ENCODE measurements at places on chromosomes 5 and 9.

GRCh38 chr9:18566121-18566520, 92.2 kb downstream of the ADAMTSL1 start:
- H3K4me1 ChIP-seq = no peaks in the 10 kb centered on the region
- no peak overlapping the region for H3K4me3 ChIP-seq
- H3K27me3 ChIP-seq = no peaks in the 10 kb centered on the region
- no peak overlapping the region for H3K27ac ChIP-seq
- no peak for DNase-seq

GRCh38 chr5:141947316-141947715, 10.7 kb downstream of the PCDH12 start:
- no peak overlapping the region for H3K27ac ChIP-seq
- H3K4me1 ChIP-seq = peaks cover 66% of the 10 kb centered on the region
- no peak overlapping the region for H3K4me3 ChIP-seq
- H3K27me3 ChIP-seq = no peaks in the 10 kb centered on the region
- DNase-seq = no peak

GRCh38 chr5:2311851-2312250, 429.1 kb upstream of the IRX4 start:
- H3K4me3 ChIP-seq = no peak overlapping the region
- H3K36me3 ChIP-seq = no peaks in the 10 kb centered on the region
- no peak overlapping the region for H3K27ac ChIP-seq
- no peaks in the 10 kb centered on the region for H3K27me3 ChIP-seq

DNA sequence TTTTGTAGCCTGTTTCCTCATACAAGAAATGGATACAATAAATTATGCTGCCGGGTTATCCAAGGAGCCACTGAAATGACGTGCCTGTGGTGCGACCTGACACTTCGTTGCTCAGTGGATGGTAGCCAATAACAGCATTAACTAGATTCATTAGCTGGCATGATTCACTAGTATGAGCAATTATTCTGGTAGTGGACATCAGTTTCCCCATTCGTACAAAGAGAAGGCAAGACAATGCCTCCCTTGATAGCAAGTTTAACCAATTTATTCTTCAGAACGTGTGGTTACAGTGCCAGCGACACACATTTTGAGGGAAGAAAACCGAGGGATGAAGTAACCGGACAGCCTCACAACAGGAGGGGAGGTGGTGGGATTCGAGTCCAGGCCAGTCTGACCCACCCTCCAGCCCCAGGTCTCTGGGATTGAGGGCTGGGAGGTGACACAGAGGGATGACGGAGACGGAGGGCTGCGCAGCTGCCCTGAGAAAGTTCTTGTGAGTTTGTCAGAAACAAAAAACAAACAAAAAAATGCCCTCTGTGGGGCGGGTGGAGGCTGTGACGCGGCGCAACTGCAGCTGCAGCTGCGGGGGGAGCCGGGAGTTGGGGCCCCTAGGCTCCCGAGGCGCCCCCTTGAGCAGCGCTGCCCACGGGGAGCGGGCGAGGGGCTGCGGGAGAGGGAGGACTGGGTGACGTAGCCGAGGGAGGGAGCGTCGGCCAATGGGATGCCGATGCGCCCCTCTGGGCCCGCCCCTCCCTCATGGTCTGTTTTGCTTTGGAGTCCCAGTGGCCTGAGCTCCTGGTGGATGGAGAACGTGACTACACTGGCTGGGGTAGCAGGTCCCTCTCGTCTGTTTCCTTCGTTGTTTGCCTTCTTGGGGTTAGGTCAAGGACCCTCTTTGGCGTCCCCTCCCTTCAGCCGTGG, 10.9 kb downstream of the LHX2 start:
- H3K27ac ChIP-seq = no peak overlapping the region
- peaks cover 96% of the 10 kb centered on the region for H3K27me3 ChIP-seq
- no peaks in the 10 kb centered on the region for H3K36me3 ChIP-seq
- peaks cover 14% of the 10 kb centered on the region for H3K4me1 ChIP-seq

- peak overlapping the region; percentile 54 for H3K4me3 ChIP-seq
- H3K27ac ChIP-seq = peak overlapping the region; percentile 64
- no peaks in the 10 kb centered on the region for H3K36me3 ChIP-seq
- H3K4me1 ChIP-seq = peaks cover 13% of the 10 kb centered on the region
These were observed 3.4 kb upstream of the CCIN start for GRCh38 chr9:36165826-36166167.

DNA sequence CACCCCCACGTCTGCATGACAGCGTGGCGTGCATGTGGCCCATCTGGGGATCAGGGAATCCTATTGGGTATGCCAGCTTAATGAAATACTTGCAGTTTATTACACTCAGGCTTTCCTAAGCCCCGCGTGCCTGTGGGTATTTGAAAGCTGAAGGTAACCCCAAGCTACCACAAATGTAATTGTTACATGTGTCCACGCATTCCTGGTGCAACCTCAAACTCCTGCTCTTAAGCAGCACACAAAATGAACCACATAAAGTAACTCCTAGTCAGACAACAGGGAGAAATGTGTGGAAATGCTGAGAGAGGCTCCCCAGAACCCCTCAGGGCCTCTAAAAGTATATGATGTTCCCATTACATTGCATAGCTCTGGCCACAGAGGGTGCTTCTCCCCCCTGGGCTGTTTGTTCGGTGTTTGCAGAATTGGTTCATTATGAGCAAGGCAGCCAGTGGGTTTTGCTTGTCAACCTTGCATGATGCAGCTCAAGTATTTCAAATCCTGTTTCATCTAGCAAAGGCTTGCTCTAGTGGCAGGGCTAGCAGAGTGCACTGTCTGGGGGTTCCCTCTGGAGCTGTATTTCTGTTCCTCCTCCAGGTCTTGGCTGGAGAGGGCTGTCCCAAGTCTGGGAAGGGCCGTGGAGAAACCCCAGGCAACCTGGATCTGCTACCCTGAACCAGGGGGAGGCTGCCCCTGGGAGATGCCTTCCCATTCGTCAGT, 1.8 kb upstream of the DCANP1 start:
- H3K36me3 ChIP-seq = no peaks in the 10 kb centered on the region
- no peaks in the 10 kb centered on the region for H3K4me1 ChIP-seq
- no peak overlapping the region for H3K4me3 ChIP-seq
- no peak for DNase-seq

DNA sequence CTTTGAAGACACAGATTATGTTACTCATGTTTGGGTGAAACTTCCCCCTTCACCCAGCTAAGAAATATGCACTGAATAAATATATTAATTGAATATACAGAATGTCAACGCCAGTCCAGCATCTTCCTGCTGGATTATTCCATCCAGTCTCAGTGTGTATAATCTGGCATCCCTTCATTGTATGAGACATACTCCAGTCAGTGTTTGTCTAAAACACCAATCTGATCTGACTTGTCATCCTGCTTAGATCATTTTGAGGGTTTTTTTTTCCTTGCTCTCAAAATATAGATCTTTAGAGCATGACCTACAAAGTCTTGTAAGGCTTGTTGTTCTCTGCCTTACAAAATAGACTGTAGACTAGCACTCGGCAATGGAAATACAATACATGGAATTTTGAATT, 195.1 kb downstream of the SMARCA2 start:
- H3K27ac ChIP-seq = no peak overlapping the region
- H3K27me3 ChIP-seq = no peaks in the 10 kb centered on the region
- H3K4me3 ChIP-seq = no peak overlapping the region
- no peaks in the 10 kb centered on the region for H3K36me3 ChIP-seq

Measured in heart right ventricle (tissue), 16 donors.